CD8-positive, alpha-beta memory T cell (primary cell): ENCODE measurements at places on chromosomes 12 and 14.
A peak's percentile ranks its signal among the peaks of the same experiment; 100 is the strongest.

- DNase-seq, result no peak
These were observed 168.3 kb downstream of the NEDD1 start for GRCh38 chr12:97075161-97075933.

- no peak for DNase-seq
These were observed 34.7 kb upstream of the AP4S1 start for GRCh38 chr14:30990770-30991169.

GRCh38 chr12:85484387-85484786 is 204.4 kb downstream of the ALX1 start:
- DNase-seq, result no peak

DNA sequence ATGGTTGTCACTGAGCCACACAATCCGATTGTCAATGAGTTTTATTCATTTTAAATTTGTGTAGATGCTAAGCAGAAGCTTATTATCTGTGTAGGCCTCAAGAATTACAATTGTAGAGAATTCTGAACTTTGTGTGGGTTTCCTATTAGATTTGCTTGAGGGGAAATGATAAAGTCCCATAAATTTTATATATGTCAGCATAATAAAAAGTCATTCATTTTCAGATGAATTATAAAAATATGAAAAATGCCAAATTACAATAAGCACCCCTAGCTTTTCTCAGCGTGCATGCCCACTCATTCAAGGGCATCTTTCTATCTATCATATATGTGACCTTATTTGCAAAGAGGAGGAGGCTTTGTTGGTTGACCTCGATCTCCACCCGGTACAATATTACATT is 1041.1 kb upstream of the FOXG1 start:
- DNase-seq, result no peak

- DNase-seq, result peak; percentile 92
These were observed at the start of gene PTGR2 for GRCh38 chr14:73851567-73852382. Gene PTGR2 (plus strand): TSS chr14:73851831. CDS start chr14:73858863, 7,032 bp downstream.

DNA sequence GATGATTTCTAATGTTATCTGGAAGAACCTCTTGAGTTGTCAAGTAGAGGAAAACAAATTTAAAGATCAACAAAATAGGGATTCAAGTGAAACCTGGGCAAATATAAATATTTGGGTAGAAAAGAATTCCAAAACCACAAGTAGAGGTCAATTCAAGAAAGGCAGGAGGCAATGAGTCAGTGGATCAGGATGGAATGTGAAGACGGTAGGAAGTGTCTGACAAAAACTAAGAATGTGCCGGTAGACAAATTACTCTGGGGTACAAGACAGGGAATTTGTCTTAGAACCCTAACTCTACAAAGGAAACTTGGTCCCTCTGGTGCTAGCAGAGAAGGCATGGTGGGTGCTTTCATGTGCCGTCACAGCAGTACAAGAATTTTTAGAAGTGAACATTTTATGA is 13.6 kb downstream of the ABCD2 start:
- no peak for DNase-seq

DNA sequence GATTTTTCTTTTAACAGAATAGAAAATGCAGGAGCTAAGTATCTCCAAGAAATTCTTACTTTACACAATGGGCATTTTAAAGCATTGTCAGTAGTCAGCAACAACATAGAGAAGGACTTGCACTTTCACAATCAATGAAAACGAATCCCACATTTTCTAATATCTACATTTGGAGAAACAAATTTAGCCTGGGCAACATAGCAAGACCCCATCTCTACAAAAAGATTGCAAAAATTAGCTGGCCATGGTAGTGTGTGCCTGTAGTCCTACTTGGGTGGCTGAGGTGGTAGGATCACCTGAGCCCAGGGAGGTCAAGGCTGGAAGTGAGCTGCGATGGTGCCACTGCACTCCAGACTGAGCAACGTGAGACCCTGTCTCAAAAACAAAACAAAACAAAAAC is 30.6 kb upstream of the C2CD5 start:
- no peak for DNase-seq
